CD4-positive, alpha-beta memory T cell (primary cell): ENCODE measurements at places on chromosomes 1 and 21. TPM values are rescaled to one million over a fixed set of nuclear protein-coding genes. Genes with fewer than 3 reads are reported as not detected.

GRCh38 chr1:3055051-3055450, 14.0 kb upstream of the PRDM16 start:
- no peak overlapping the region for H3K27ac ChIP-seq
- no peaks in the 10 kb centered on the region for H3K27me3 ChIP-seq
- H3K36me3 ChIP-seq: no peaks in the 10 kb centered on the region
- H3K4me1 ChIP-seq: no peaks in the 10 kb centered on the region
- no peak for DNase-seq

Gene S100A9
- polyA plus RNA-seq: 8.0 TPM

Gene TESK2
- 4.9 TPM for polyA plus RNA-seq

- H3K27ac ChIP-seq: no peak overlapping the region
- H3K27me3 ChIP-seq: no peaks in the 10 kb centered on the region
- DNase-seq: no peak
- H3K36me3 ChIP-seq: no peaks in the 10 kb centered on the region
Observed at GRCh38 chr1:185960422-185961321, 226.5 kb downstream of the HMCN1 start.

DNA sequence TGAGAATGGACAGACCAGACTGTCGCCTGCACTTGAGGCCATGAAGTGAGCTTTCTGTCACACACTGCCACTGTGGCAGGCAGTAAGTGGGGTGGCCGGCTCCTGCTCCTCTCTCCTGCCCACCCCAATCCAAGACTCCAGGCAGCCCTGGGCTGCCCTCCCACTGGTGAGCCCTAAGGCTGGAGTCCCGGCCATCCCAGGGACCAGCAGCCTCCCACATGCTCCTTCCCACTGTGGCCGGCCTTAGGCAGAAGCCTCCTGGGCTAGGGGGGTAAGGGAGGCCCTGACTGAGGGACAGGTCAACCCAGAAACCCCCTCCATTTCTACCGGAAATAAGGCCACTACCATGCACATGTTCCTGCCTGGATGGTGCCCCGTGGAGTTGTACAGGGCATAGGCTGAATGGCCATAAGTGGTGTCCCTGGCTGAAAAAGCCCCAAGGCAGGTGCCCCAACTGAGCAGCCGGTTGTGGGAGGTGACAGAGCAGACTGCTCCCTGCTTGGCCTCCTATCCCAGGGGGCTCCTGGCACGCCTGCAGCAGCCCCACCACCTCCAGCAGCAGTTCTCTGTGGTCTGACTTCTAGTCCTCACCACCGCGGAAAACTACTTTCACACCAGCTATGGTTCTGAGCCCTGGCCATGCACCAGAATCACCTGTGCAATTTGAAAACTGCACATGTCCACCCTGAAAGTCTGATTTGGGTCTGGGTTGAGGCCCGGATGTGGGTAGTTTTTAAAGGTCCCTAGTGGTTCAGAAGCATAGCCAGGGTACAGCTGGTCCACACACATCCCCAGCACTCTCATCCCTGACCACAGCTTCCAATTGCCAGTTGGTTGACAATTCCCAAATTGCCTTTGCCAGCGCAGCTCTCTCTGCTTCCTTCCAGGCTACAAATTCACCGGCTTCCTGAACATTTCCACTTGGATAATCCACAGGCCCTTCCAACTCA, 1.6 kb upstream of the ARTN start:
- H3K27me3 ChIP-seq: peaks cover 23% of the 10 kb centered on the region
- H3K4me3 ChIP-seq: no peak overlapping the region
- H3K27ac ChIP-seq: no peak overlapping the region
- peaks cover 8% of the 10 kb centered on the region for H3K4me1 ChIP-seq
- H3K36me3 ChIP-seq: no peaks in the 10 kb centered on the region

GRCh38 chr21:32484706-32485380, 72.3 kb downstream of the EVA1C start:
- no peak overlapping the region for H3K27ac ChIP-seq
- H3K36me3 ChIP-seq: no peaks in the 10 kb centered on the region
- no peak overlapping the region for H3K4me3 ChIP-seq
- H3K4me1 ChIP-seq: no peaks in the 10 kb centered on the region
- DNase-seq: no peak
- no peaks in the 10 kb centered on the region for H3K27me3 ChIP-seq

DNA sequence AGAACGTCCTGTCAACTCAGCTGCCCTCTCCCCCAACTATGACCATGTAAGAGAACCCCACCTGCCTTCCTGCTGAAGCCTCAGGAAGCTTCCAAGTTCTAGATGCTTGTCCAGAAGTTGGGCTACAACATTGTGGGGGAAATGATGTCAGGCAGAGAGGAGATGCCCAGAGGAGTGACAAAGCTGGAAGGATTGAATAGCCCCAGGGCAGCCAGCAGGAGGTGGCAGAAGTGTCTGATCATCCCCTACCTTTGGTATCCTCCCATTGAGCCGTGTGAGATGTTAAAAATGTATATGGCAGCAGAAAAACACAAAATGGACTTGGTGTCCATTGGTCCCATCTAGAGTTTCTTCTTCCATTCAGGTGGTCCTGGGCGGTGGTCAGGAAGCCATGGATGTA, 6.6 kb downstream of the EIF3I start:
- DNase-seq: no peak
- no peak overlapping the region for H3K4me3 ChIP-seq
- peaks cover 6% of the 10 kb centered on the region for H3K4me1 ChIP-seq
- no peaks in the 10 kb centered on the region for H3K27me3 ChIP-seq

Gene ATP6V1G3
- not detected for polyA plus RNA-seq

Gene VSIG8
- not detected for polyA plus RNA-seq

DNA sequence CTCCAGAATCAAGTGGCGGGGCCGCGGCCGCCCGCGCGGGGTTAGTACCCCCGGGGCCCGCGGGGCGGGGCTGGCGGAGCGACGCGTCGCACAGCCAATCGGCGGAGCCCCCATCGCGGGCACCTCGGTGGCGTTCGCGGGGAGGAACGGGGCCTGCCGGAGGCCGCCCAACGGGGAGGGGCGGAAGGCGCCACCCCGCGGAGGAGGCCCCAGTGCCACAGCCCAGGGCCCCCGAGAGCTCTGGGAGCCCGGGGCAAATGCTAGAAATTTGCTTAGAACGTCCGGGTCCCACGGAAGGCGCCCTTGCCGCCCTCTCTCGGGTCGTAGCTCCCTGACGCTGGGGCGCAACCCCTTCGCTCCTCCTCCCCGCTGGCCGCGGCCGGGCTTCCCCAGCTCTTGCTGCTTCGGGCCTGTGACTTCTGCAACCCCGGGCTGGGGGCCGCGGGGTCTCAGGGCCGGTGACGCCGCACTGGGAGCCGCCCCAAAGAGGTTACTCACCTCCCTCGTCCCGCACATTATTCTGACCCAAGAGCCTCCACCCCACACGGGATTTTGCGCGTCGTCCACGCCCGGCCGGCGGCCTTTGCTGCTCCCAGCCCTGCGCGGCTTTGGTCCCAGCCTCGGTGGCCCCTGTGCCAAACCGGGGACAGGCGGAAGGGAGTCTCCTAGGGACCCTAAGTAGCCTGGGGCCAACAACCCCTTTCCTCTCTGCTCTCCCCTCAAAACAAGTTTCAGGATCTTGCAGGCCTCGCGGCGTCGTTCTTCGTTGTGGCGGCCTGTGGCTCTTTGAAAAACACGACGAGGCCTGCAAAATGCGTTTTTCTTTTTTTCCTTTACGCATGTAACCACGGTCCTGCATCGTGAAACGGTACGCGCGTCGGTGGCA, at the start of gene RUNX3:
Gene RUNX3, minus strand, starts transcription at position 17 of the 886 bp plus-strand sequence. CDS start 408 bp downstream, outside the sequence.
- H3K27me3 ChIP-seq: no peaks in the 10 kb centered on the region
- peak within 1 kb of the TSS; percentile 84 for H3K4me3 ChIP-seq
- H3K27ac ChIP-seq: peak within 1 kb of the TSS; percentile 98

- H3K4me1 ChIP-seq: peaks cover 50% of the 10 kb centered on the region
- no peak for DNase-seq
- H3K4me3 ChIP-seq: no peak overlapping the region
- H3K27ac ChIP-seq: no peak overlapping the region
Observed at GRCh38 chr1:206797534-206798383, 25.5 kb upstream of the IL10 start.

DNA sequence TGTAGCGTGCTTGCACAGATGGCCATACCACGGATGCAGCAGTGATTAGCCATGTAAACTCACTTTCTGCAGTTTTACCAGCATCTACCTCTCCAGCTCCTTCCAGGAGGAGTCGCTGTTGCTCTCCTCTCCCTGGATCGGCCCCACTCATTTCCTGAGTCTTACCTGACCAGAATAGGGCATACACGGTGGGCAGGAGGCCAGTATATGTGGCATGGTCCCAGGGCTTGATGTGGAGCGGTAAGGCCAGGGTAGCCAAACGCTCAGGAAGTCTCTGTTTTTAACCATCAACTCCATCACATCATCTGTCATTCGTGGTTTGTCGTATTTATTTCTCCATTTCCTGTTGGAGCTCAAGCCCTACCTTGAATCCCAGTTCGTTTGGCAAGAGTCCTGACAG, 163.4 kb upstream of the USP24 start:
- H3K27ac ChIP-seq: no peak overlapping the region
- no peak for DNase-seq
- H3K4me1 ChIP-seq: no peaks in the 10 kb centered on the region
- no peaks in the 10 kb centered on the region for H3K27me3 ChIP-seq

Gene RCC2
- 18.3 TPM for polyA plus RNA-seq

DNA sequence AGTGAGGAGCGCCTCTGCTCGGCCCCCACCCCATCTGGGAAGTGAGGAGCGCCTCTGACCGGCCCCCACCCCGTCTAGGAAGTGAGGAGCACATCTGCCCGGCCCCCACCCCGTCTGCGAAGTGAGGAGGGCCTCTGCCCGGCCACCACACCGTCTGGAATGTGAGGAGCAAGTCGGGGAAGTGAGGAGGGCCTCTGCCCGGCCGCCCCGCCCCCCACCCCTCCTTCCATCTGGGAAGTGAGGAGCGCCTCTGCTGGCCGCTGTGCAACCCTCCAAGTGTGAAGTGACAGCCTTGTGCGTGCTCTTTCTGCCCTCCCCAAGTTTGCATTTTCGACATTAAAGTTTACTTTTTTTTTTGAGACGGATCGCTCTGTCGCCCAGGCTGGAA, 5.1 kb upstream of the ZZZ3 start:
- H3K4me3 ChIP-seq: no peak overlapping the region
- H3K4me1 ChIP-seq: peaks cover 9% of the 10 kb centered on the region
- H3K27ac ChIP-seq: no peak overlapping the region
- no peak for DNase-seq
- H3K27me3 ChIP-seq: no peaks in the 10 kb centered on the region

DNA sequence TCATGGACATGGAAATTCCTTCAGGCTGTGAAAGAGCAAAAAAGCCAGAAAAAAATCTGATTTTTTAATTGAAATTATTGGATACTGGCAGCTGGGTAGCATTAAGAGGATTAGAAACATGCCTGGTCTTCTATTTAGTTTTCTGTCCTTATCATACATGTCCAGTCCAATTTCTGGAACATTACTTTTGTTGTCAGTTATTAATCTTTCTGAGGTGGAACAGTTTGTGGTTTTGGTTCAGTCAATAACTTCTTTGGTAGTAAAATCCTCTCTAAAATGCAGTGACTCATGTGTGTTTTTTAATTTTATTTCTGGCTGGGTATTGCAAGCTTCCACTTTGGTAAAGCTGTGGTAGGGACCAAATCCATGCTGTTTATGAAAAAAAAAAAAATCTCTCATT, 687.0 kb upstream of the ADGRL2 start:
- H3K4me1 ChIP-seq: no peaks in the 10 kb centered on the region
- DNase-seq: no peak
- H3K36me3 ChIP-seq: no peaks in the 10 kb centered on the region
- no peak overlapping the region for H3K27ac ChIP-seq
- no peaks in the 10 kb centered on the region for H3K27me3 ChIP-seq

DNA sequence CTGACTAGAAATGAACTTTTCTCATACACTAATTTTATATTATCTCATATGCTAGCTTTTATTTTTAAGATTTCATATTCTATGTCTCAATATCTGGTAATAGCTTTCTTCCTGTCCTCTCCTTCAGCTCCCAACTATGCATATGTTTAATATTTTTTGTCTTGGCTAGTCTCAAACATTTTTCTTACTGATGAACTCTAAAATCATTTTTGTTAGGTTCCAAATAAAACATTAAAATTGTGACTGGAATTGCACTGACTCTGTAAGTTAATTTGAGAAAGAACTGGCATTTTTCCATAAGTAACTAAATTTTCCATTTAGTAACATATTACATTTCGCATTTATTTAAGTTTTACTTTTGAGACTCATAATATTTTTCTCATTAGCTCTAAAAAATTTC, 368.5 kb upstream of the DPYD start:
- H3K27me3 ChIP-seq: no peaks in the 10 kb centered on the region
- H3K27ac ChIP-seq: no peak overlapping the region
- no peaks in the 10 kb centered on the region for H3K4me1 ChIP-seq
- no peak overlapping the region for H3K4me3 ChIP-seq
- no peaks in the 10 kb centered on the region for H3K36me3 ChIP-seq

DNA sequence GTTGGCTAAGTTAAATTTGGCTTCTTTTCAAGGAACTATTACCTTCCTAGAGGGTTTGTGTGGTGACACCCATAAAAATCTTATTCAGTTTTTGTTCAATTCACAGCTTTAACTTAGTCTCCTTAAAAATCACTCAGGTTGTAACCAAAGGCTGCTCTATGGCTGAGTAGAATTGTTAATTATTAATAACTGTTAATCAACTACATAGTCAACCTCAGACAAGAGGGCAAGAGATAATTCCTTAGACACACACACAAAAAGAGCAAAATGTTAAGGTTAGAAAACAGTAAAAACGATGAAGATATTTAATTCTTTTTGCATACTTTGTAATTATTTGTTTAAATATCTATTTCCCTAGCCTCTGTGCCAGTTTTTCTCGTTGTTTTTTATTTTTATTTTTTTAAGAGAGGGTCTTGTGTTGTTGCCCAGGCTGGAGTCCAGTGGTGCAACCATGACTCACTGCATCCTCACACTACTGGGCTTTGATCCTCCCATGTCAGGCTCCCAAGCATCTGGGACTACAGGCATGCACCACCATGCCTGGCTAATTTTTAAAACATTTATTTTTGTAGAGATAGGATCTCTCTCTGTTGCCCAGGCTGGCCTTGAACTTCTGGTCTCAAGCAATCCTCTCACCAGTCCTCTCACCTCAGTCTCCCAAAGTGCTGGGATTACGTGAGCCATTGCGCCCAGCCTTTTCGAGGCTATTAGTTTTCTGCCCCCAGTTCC, 215.2 kb downstream of the DISC1 start:
- no peaks in the 10 kb centered on the region for H3K36me3 ChIP-seq
- H3K4me3 ChIP-seq: no peak overlapping the region
- H3K4me1 ChIP-seq: no peaks in the 10 kb centered on the region
- no peak for DNase-seq

- peaks cover 14% of the 10 kb centered on the region for H3K4me1 ChIP-seq
- no peak for DNase-seq
- peaks cover 34% of the 10 kb centered on the region for H3K27me3 ChIP-seq
- H3K4me3 ChIP-seq: no peak overlapping the region
Observed at GRCh38 chr1:109398343-109399225, 866 bp upstream of the SORT1 start.

- H3K27ac ChIP-seq: no peak overlapping the region
- no peaks in the 10 kb centered on the region for H3K4me1 ChIP-seq
- no peaks in the 10 kb centered on the region for H3K36me3 ChIP-seq
- H3K4me3 ChIP-seq: no peak overlapping the region
Observed at GRCh38 chr1:3314491-3315381, 139.7 kb upstream of the ARHGEF16 start.

DNA sequence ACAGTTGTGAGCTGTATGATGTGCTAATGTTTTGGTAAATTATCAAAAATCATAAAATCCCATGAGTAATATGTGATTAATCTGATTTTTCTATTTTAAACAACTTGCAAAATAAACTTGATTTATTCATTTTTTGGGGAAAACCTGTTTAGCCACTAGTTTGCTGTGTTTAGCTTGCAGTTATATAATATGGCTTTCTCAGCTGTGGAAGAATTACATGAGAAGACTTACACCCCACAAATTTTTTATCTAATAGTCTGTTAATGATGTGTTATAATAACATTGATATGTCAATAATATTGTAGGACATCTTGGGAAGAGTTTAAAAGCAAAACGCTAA, 2.4 kb upstream of the ERRFI1 start:
- peaks cover 14% of the 10 kb centered on the region for H3K4me1 ChIP-seq
- no peak overlapping the region for H3K4me3 ChIP-seq
- peaks cover 6% of the 10 kb centered on the region for H3K27me3 ChIP-seq
